ENCODE measurements at places on chromosomes 3 and 15. TPM values are rescaled to one million over a fixed set of nuclear protein-coding genes. Genes with fewer than 3 reads are reported as not detected.

The WDR49 gene
- total RNA-seq = 1.5 TPM

The CIB2 gene
- 19.8 TPM for total RNA-seq

The GABRB3 gene
- total RNA-seq = 1.7 TPM

The SLC28A1 gene
- total RNA-seq = 111 TPM

The AGBL1 gene
- not detected for total RNA-seq

The ERICH6 gene
- total RNA-seq = not detected

The WNT5A gene
- 8.4 TPM for total RNA-seq

The NUSAP1 gene
- 7.9 TPM for total RNA-seq

GRCh38 chr3:14859880-14860279 lies 41.1 kb downstream of the FGD5 start:
- no peak for DNase-seq

- DNase-seq = no peak
Observed at GRCh38 chr3:634511-634910, 437.9 kb downstream of the CHL1 start.

GRCh38 chr3:56975567-56975966 lies 84.9 kb upstream of the SPATA12 start:
- DNase-seq = no peak

- DNase-seq = no peak
Observed at GRCh38 chr3:56086355-56086754, 381.9 kb downstream of the ERC2 start.

DNA sequence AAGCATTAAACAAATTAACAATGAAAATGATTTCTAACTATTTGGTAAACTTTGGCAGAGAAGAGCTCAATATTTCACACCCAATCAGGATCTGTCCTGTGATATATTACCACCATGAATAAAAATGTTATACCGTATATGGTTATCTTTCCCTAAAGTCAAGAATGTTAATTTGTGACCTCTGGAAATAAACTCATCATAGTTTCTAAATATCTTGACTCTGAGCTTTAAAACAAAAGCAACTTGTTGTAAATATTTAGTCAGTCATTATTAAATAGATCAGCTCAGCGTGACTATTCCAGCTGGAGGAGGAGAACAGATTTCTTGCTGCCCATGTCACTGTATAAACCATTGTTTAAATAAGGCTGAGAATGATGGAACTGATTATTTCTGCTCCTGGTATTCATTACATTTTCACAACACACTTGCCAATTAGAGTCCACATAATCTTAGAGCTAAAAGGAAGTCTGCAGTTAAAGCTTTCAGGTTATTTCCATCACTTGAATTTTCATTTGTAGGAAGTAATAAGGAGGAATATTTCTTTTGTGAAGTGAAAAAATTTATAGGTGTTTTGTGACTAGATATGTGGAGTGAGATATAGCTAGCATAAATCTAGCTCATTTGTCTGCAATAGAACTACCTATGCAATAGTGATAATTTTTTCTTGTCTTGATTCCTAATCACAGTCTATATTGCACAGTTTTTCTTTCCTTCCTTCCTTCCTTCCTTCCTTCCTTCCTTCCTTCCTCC lies 106.5 kb upstream of the P2RY1 start:
- DNase-seq = no peak

DNA sequence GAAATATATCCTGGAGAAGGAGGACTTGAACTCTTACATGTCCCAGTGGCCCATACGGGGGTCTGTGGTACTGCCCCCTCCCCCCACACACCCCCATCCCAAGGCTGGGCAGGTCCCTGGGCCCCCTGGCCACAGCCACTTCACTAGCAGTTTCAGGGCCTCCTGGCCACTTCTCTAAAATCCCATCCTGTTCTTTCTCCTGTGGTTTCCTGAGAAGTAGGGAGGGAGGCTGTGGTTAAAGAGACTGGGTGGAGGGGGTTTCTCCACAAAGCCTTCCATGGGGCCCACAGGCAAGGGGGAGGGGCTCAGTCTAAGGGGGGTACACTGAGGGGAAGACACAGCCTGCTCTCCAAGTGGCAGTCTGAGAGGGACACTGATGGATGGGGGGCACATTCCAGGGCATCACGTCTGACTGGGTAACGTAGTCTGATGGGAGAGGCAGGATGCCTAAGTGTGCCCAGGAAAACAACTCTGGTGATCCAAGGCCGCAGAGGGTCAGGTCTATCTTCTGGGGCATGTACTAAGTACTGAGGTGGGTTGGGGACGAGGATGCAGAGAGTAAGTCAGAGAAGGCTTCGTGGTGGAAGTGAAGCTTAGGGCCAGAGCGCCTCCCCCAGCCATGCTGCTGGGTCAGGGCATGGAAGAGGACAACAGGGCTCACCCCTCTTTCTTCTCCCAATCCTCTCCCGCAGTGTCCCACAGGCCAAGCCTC lies 48.0 kb upstream of the C15orf39 start:
- no peak for DNase-seq

GRCh38 chr15:63233667-63234423 lies 43.6 kb upstream of the APH1B start:
- no peak for DNase-seq

- DNase-seq = no peak
Observed at GRCh38 chr3:30474371-30474770, 132.0 kb upstream of the TGFBR2 start.

DNA sequence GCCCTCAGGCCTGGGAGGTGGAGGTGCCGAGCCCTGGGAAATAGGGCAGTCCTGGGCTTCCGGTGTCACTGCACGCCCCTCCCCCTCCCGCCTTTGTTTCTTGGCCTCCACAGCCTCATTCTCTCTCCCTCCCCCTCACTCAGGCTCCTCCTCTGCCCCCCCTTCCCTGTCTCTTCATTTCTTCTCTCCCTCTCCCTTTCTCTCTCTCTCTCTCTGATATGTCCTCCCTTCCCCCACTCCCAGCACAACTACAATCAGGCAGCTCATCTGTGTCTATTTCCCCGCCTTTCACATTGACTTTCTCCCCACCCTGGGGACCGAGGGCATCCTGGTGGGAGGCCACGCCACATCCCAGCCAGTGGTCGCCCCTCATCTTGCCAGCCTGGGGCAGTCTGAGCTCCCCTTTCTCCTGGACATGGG lies 40.2 kb downstream of the IDH2 start:
- peak; percentile 88 for DNase-seq

- DNase-seq = no peak
Observed at GRCh38 chr15:51369451-51369761, 28.0 kb downstream of the GLDN start.

- no peak for DNase-seq
Observed at GRCh38 chr15:47390208-47390765, 327.0 kb upstream of the SEMA6D start.

DNA sequence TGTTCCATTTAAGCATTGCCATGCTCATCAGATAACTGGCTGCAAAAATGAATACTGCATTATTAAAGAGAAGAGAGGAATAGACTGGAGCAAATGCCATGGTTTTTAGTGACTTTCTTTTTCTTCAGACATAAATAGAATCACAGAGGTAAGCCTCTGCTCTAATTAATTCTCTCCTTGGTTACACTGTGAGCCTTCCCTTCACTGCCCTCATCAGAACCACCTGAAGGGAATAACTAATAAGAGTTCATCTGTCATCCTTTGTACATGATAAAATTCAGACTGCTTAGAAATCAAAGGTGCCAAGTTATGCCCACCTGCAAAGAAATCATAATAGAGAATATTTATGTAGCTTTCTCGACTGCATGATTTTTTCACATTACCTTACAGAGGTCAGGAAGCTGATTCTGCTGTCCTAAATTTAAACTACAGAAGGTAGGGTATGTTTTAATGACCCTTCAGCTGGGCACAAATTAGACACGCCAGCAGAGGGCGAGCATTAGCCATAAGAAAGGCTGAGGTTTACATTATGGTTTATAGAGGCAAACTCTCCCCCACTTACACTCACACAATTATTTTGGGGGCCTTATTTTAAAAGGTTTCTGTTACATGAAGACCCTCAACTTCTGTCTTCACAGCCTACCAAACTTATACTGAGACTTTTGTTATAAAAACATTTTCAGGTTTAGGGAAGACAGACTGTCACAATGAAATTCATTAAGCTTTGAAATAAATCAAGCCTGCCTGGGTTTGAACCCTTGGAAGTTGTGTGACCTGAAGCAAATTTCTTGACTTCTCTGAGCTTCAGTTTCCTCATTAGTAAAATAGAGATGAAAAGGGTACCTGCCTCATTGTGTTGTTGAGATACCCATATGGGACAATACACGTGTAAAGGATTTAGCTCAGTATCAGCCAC lies 15.3 kb upstream of the UNC13C start:
- no peak for DNase-seq

- no peak for DNase-seq
Observed at GRCh38 chr3:141356046-141356445, 12.3 kb upstream of the ZBTB38 start.

DNA sequence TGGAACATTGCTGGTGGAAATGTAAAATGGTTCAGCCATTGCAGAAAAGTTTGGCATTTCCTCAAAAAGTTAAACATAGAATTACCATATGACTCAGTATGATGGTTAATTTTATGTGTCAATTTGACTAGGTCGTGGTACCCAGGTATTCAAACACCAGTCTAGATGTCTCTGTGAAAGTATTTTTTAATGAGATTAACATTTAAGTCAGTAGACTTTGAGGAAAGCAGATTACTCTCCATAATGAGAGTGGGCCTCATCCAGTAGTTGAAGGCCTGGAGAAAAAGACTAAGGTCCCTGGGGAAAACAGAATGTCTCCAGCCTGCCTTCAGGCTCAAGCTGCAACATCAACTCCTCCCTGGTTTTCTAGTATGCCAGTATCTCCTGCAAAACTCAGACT lies 42.3 kb upstream of the TMEM87A start:
- DNase-seq = no peak

GRCh38 chr3:148102156-148102555 lies 595.5 kb upstream of the AGTR1 start:
- DNase-seq = no peak

- DNase-seq = no peak
Observed at GRCh38 chr3:111764645-111765091, 94.4 kb upstream of the PHLDB2 start.

DNA sequence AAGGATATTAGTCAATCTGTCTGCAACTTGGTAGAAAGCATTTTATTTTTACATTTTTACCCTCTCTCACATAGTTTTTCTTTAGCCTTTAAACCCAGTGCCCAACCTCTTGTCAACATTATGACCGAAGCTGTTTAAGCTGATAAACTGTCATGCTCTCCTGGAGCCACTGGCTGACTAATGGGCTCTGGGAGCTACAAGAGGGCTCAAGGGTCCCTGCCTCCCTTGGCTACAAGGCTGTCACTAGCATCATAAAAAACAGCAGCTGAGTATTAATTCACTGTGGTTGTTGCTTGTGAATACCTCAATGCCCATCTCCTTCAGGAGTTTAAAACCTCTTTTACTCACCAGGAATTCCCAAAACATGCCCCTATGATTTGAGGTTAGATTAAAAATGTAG lies 237.9 kb downstream of the ZMAT3 start:
- no peak for DNase-seq

GRCh38 chr15:52715411-52715810 lies 36.2 kb upstream of the ATOSA start:
- DNase-seq = no peak

DNA sequence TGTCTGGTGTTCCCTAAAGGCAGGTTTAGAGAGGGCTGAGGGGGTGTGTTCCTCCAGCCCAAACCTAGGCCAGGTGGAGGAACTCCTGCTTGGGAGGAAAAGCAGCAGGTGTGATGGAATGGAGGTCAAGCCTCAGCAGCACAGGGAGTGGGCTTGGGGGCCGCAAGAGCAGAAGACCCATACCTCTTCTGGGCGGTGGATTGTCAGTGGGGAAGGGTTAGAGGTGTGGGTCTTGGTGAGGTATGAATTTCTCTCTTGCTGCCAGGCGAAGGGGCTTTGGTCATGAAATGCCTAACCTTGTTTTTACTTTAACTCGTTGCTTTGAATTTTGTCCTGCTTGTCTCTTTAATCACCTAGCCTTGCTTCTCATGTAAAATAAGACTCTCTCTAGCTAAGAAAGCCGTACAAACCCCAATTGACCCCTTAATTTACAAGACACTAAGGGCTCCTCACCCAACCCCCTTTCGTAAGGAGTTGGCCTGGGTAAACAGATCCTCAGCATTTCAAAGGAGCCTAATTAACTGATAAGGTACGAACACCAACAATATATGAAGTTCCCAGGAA lies 38.9 kb downstream of the DHX30 start:
- DNase-seq = no peak

GRCh38 chr3:147613725-147614124 lies 204.6 kb downstream of the ZIC1 start:
- no peak for DNase-seq

DNA sequence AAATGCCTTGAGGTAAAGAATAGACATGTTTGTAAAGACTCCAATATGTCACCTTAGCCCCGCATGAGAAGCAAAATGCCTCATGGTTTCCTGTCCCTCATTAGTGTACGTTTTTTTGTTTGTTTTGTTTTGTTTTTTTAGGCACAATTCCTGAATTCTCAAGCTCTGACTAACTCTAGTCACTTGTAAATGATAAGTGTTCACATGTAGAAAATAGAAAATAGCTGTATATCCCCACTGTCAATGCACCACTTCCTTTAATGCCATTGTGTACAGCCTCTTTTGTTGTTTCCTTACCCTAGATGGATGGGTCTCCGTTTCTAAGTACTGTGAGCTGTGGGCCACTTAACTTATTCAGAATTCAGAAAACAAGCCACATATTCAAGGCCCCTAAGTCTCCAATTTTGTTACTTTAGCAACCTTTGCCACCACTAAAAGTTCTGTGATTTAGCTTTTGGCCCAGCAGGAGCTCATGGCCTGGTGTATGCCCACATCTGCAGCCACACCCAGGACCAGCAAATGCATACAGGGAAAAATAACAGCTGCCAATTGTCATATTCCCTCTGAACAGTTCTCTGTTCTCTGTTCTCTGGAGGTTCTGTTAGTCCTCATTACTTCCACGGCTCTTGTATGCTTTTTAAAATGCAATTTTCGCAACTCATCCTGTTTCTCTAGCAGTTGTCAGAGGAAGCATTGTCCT lies 655.5 kb downstream of the GBE1 start:
- DNase-seq = no peak

DNA sequence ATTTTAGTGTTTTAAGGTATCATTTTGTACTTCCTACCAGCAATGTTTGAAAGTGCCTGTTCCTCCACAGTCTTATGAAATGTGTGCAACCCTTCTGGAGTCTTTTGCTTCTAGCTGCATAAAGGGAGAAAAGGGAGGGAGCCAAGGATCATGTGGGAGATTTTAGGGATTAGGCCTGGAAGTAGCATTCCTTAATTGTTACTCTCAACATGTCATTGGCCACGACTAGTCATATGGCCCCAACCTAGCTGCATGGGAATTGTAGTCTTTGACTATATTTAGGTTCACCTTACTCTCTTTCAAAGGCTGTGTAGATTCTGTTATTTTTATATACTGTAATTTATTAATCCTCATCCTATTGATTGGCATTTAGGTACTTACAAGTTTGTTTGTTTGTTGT lies 14.9 kb downstream of the CRTAP start:
- no peak for DNase-seq

- DNase-seq = no peak
Observed at GRCh38 chr3:152443212-152444023, 174.7 kb downstream of the MBNL1 start.

DNA sequence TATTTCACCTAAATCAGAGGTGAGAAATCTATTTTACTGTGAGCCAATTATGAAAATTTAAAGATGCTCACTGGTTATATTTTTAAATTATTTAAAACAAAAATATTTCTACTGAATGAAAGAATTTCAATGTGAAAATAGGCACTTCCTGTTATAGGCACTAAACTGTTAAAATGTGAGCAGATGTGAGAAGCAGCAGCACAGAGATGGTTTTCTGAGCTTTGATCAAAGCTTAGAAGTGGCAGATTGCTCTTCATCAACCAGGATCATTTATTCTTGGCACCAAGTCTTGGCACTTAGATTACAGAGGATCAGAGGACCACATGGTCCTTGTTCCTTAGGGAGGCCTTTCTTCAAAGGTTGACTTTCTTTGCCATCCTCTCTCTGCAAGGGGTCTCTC lies 18.0 kb upstream of the TSC22D2 start:
- no peak for DNase-seq

Data from Peyer's patch (tissue), 4 donors.